ENCODE measurements at places on chromosomes 12 and 14.

- no peak for DNase-seq
Observed at GRCh38 chr14:55976655-55977054, 141.6 kb upstream of the PELI2 start.

DNA sequence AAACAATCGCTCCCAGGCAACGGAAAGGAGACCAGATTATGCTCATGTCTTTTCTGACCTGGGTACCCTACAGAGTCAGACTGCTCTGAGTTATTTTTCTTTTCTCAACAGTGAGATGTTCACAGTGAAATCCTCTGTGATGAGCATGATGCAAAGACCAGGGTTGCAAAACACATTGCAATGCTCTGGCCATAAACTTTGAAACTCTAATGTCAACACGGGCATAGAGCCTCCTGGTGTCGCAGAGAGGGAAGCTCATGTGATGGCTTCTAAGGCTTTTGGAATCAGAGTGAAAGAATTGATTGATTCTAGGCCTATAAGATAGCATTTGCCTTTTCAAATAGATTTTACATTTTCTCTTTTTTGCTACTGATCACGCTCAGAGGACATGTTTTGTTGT, 193.4 kb downstream of the RASSF9 start:
- DNase-seq, result no peak

- no peak for DNase-seq
Observed at GRCh38 chr14:87896393-87897380, 96.3 kb downstream of the GALC start.

- no peak for DNase-seq
Observed at GRCh38 chr14:20372796-20373195, 29.4 kb downstream of the PARP2 start.

DNA sequence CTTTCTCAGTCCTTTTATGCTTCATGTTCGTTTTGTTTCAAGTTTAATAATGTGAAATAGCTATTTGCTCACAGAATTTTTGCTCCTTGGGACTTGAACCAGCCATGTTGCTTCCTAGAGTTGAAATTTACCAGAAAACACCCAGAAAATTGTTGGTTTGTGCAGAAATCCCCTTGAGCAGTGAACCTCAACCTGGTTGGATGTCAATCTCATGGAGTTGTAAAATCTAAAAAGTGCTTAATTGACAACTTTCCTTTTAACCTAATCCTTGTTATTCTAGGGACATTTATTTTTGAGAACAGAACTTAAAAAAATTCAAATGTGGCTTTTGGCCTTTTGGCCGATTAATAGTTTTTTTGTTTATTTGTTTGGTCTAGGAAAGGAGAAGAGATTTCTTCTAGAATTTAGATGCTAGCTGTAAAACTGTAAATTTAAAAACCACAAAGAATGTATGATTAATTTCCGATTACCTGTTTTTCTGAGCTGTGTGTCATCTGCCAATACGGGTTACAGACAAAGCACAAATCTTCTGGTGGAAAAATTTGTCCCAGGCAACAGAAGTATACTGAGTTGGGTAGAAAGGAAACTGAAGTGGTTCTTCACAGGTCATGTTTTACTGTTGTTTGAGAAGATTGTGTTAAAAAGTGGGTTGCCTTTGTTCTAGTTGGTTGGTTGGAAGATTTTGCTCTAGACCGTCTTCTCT, 154.4 kb downstream of the FUT8 start:
- no peak for DNase-seq

DNA sequence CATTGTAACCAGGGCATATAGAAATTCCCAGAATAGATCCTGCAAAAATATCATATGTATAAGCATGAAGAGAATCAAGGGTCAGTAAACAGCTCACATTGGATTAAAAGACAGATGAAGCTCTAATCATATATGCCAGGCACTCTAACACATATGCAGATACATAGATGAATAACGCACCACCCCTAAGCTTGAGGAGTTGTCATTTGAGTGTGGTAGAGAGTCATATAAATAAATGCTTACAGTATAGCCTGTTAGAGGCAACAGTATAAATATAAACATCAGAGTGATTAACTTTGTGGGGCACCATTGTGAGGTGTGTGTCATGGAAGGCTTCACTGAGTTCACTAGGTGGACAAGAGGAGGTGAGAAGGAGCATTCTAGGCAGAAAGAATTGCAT, 346.7 kb upstream of the PRICKLE1 start:
- no peak for DNase-seq

GRCh38 chr14:20530771-20531571, 25.6 kb downstream of the RNASE10 start:
- peak; percentile 9 for DNase-seq

DNA sequence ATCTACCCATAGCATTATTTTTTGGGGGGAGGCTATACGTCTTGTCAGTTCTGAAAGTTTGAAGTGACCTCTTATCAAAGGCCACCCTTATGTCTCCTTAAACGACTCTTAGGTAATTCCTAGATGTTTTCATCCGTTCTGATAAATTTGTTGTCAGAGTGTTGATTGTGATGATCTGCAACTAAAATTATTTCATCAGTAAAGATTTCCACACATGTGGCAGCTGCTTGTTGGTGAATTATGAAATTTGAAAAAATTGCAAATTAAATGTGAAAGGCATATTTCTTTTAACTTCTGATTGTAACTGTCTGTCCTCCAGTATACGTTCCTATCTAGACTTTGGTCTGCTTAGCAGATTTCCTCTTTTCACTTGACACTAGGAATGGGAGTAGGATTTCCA, 1.4 kb downstream of the ADIPOR2 start:
- DNase-seq, result no peak

- no peak for DNase-seq
Observed at GRCh38 chr12:132389526-132390286, 60.3 kb upstream of the GALNT9 start.

DNA sequence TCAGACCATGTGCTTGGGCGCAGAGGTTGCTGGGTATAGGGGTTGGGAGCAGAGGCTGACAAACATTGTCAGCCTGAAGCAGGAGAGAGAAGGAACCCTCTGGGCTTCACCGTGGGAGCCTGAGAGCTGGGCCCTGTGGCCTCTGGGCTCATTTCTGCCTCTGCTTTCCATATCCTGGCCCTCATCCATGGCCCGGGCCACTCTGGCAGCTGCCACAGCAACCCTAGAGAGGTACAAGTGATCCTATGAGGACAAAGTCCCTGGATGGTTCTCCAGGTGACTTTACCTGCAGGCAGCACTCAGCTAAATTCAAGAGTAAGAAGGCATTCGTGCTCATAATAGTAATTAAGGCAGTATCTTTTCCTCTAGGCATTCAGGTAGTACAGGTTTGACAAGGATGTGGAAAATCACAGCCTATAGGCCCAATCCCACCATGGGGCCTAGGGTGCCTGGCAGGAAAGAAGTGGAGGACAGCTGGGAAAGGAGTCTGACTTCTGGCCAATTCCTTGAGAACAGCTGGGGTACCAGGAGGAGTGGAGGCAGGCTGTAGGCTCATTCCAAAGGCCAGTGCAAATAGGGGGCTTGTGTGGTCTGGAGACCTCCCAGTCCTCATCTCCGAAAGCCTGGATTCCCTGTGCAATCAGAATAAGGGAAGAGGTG, 3.6 kb upstream of the TTC7B start:
- no peak for DNase-seq

DNA sequence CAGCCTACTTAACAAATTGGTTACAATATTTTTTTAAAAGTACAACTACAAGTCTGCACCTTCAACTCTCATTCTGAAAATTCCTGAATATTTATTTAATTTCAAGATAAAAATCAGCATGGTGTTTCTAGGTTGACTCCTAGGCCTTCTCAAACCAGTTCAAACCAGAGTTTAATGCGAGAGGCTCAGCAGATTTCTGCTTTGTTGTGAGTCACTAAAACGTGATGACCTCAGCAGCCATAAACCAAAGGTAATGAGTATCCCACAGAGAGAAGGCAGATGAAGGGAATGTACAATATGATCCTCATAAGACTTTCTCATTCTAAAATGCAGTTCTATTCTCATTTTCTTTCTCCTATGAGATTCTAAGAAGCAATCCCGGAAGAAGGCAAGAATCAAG, 1.5 kb downstream of the PRDM4 start:
- DNase-seq, result no peak

GRCh38 chr12:64658892-64659481, 48.7 kb downstream of the RASSF3 start:
- no peak for DNase-seq

GRCh38 chr14:103378038-103378854, 7.0 kb upstream of the MARK3 start:
- no peak for DNase-seq

- no peak for DNase-seq
Observed at GRCh38 chr12:66495709-66496108, 183.2 kb downstream of the GRIP1 start.

DNA sequence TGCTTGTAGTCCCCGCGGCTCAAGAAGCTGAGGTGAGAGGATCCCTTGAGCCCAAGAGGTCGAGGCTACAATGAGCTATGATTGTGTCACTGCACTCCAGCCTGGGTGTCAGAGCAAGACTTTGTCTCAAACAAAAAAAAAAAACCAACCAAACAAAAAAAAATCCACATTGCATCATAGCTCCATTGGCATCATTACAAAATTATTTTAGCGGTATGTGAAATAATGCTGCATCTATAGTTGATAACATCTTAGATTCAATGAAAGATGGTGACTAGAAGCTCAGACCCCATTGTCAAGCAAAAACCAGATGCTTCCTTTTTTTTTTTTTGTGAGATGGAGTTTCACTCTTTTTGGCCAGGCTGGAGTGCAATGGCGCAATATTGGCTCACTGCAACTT, 14.8 kb upstream of the PTHLH start:
- no peak for DNase-seq

DNA sequence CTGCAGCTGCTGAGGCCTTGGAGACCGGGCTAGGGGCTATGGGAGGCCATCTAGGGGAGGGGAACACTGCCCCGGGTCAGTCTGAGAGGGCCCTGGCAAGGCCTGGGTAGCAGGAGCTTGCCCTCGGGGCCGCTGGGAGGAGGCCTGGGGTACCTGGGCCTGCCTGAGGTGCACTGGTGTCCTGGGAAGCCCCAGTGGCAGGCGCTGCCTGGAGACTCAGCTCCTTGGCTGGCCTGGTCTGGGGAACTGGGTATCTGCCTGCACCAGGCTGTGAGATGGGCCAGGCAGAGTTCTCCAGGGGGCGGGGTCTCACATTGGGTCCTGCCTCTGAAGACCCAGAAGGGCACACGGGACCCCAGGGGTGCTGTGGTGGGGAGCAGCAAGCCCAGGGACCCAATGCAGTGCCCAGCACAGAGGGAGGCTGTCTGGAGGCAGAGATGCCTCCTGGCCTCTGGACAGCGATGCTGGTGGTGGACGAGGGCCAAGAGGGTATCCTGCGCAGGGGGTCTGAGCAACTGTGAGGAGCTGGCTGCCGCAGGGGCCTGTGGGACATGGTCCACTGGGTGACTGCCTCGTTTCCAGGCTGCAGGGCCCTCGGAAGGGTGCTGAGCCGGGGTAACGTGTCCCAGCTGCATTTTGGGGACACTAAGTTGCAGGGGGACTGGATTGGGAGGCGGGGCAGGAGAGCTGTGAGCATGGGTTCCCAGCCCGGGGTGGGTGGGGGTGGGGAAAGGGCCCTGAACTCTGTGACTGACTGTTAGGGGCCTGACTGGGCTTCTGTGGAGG, 7.4 kb upstream of the MTA1 start:
- DNase-seq, result no peak

DNA sequence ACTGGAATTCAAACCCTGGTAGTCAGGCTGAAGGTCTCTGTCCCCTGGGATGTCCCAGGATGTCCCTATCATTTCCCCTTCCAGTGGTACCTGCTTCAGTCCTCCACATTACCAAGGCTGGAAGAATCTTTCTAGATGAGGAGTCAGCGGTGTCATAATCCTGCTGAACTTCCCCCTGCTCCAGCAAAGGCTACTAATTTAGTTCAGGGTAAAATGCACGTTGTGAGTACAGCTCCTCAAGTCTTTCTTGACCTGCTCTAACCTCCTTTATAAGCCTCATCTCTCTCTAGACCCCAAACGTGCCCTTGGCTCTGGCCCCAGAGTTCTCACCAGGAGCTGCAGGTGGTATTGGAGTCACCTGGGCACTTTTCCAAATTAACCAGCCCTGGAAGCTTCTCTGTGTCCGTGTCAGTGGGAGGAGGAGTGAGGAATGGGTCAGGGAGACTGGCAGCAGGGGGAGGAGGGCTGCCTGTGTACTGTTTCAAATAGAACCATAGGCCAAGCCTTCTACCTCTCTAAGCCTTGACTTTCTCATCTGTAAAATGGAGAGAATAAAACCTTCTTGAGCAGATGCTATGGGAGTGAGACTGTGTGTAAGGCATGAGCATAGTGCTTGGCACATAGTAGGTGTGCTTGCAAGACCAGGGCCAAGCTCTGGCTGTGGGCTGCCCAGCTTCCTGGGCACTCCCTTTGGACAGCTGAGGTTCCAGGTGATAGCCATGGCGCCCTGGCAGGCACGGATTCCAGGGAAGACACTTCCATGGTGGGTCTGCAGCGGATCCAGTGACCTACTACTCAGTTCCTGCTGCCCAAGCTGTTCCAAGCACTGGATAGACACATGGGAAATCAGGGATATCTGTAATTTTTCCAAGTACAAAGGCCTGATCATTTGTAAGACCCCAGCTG, 24.5 kb downstream of the ASB2 start:
- no peak for DNase-seq

GRCh38 chr12:120359128-120359527, 9.8 kb downstream of the MSI1 start:
- DNase-seq, result no peak

DNA sequence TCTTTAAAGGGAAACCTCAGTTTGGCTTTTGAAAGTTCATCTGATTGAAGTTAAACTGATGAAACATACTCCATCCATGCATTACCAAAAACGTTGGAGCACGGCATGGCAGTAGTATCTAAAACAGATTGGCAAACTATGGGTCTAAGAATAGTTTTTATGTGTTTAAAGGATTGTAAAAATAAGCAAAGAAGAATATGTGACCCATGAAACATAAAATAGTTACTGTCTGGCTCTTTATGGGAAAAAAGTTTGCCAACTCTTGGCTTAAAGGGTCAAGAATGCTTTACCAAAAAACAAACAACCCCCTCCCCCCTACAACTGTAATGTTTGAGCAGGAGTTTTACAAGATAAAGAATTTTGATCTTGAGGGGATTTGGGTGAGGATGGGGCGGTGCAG, 32.6 kb downstream of the TRAF3 start:
- no peak for DNase-seq

DNA sequence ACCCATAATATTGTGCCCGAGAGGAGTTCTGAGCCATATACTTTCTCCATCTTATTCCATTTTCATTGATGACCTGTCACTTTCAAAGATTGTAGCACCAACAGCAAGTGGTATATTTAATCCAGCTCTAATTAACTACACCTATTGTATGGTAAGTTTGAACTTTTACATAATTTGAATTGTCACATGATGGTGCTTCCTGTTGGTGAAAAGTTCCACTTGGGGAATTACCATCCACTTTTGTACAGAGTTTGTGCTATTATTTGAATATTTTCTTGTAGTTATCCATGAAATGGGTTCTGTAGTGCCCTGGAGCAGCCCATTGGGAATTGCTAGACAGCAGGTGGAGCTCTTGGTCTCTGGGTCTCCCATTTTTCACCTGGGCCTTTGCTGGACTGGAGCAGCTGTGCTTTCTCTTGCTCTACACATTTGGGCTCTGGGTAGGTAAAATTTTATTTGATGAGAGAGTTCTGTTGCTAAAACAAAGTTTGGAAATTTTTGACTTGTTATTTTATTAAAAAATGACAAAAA, 3.0 kb downstream of the SMCO3 start:
- no peak for DNase-seq

Measured in stimulated activated CD8-positive, alpha-beta memory T cell treated with anti-CD3 and anti-CD28 coated beads, Interleukin-15, amount 100 ng/mL, for 24 hours (primary cell).